Astrocyte of the hippocampus (primary cell): ENCODE measurements at places on chromosomes 12 and 14.

DNA sequence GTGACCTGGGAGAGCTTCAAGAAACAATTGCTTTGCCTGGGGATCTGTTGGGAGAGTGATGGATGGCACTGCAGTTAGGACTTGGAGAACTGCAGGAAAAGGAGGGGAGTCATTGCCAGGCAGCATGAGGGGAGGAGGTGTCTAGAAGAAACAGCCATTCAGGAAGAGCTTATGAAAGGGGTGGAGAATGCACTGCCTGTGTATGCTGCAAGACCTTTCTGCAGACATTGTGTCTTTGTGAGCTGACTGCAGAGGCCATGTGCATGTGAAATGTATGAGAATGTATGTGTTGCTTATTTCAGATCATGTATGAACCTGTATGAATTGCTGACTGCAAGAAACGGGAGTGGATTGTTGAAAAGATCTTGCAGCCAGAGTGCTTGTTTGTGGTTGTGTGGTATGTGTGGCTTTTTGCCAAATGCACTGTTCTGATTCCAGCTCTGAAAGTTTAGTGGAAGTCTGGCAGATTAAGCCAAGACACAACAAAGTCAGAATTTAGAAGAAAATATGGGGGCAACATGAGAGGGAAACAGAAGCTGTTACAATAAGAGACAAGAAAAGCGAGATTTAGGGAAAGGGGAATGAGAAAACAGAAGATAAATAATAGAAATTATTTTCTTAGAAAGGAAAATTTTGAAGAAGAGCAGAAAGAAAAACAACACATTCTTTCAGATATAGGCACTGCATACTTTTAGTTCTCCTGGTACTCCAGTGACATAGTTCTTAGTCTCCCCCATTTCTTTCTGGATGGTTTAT is 9.8 kb upstream of the RIMKLB start:
- DNase-seq, result peak; percentile 93

DNA sequence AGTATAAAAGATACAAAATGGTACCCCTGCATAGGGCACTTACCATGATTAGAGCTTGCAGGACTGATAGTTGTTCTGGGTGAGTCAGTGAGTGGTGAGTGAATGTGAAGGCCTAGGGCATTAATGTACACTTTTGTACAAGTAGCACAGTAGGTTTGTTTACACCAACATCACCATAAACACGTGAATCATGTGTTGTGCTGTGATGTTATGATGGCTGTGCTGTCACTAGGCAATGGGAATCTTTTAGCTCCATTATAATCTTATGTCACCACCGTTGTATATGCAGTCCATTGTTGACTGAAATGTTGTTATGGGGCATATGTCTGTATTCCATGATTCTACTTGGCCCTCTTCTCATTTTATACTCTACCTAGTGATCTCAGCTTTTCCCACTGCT is 11.8 kb downstream of the NUBPL start:
- no peak for DNase-seq

- no peak for DNase-seq
Measured at GRCh38 chr14:96626916-96627315, 124.7 kb downstream of the PAPOLA start.

DNA sequence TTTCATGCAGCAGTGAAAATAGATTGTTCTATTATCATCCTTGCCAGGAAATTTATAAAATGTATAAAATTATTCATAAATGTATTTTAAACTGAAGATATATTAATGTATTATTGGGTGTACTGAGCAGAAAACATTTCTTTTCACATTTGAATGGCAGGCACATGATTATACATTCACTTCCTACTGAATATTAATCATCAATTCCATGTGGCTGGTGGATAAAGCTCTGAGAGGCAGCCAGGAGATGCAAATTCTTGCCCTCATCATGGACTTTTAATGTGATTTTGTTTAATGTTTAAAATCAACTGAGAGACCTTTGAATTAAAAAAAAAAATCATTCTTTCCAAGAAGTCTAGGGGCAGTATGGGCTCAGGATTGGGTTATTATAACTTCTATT is 40.8 kb downstream of the ANO6 start:
- DNase-seq, result no peak

- no peak for DNase-seq
Measured at GRCh38 chr14:35929186-35929585, 103.0 kb downstream of the BRMS1L start.

- no peak for DNase-seq
Measured at GRCh38 chr14:64928239-64929013, 14.1 kb downstream of the GPX2 start.

DNA sequence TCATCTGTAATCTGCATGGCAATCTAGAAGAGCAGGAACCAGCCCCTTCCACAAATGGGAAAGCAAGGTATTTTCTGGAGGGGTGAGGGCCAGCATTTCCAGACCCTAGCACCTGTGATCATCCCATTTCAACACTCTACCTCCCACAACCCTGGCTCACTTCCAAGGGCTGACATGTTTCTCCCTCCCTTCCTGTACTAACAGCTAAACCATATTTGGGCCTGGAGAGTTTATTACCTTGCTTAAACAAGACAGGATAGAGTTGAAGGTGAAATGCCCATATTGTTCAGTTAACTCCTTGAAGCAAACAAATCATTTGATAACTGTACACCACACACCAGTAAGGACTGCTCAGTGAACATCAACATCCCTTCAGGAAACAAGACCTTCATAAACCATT is 158.4 kb downstream of the PPM1H start:
- no peak for DNase-seq

DNA sequence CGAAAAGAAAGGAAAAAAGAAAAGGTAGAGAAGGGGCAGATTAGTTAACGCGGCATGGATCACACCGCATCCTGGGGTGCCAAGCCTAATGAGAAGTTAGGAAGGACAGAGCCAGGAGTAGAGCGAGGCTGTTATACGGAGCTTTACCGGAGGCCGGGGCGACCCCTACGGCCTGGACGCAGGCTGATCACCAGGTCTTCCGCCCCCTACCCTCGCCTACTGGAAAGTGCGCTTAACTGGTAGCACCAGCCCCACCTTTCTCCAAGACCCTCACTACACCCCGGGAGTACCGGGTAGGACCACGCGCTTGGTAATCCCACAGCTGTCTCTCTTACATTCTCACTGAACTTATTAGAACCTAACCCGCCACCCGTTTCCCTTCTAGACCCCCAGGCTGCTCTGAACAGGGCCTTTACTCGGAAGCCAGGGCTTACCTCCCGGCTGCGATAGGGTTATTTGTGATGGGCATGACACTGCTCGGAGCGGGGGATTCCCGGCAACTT is 33.8 kb downstream of the WBP11 start:
- DNase-seq, result peak; percentile 55

- DNase-seq, result no peak
Measured at GRCh38 chr14:101129521-101130167, 226.1 kb upstream of the RTL1 start.

DNA sequence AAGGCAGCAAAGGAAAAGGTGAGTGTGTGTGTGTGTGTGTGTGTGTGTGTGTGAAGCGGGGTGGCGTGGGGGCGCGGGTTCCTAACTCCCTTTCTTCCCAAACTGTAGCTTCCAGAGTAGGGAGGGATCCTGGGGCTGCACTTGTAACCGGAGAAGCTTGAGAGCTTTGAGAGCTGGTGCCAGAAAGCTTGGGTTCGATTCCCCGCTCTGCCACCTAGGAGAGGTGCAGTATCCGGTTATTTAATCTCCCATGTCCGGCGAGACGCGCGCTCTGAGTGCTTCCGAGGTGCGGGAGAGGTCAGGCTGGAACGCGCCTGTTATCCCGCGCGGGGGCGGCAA is 7.2 kb upstream of the RACGAP1 start:
- DNase-seq, result no peak

DNA sequence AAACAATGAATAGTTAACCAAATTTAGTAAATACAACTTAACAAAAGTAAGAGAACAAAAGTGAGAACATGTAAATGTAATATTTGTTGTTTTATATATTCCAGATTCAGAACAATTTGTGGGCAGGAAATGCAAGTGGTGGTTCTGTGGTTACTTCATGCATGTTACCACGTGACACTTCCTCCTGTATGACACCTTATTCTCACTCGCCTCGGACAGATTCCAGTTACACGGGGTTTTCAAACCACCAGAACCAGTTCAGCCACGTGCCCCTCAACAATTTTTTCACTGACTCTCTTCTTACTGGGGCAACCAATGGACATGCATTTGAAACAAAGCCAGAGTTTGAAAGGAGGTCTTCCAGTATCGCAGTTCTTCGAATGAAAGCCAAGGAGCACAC is 21.0 kb downstream of the ALX1 start:
- DNase-seq, result no peak

- DNase-seq, result peak; percentile 85
Measured at GRCh38 chr14:49853572-49854375, 1.2 kb upstream of the NEMF start.

GRCh38 chr12:75820848-75821578 is 210.6 kb downstream of the PHLDA1 start:
- DNase-seq, result peak; percentile 89

DNA sequence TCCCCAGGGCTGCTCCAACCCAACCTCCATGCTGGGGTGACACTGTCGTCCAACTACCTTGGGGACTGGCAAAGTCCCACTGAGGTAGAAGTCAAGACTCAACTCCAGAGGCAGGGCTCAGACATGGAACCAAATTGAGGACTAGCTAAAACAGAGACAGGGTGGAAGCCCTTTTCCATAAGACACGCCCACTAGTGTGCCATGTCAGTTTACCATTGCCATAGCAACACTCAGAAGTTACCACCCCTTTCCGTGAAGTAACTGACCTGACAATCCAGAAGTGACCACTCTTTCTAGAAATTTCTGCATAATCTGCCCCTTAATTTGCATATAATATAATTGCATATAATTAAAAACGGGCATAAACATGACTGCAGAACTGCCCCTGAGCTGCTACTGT is 409.6 kb downstream of the MED13L start:
- no peak for DNase-seq

DNA sequence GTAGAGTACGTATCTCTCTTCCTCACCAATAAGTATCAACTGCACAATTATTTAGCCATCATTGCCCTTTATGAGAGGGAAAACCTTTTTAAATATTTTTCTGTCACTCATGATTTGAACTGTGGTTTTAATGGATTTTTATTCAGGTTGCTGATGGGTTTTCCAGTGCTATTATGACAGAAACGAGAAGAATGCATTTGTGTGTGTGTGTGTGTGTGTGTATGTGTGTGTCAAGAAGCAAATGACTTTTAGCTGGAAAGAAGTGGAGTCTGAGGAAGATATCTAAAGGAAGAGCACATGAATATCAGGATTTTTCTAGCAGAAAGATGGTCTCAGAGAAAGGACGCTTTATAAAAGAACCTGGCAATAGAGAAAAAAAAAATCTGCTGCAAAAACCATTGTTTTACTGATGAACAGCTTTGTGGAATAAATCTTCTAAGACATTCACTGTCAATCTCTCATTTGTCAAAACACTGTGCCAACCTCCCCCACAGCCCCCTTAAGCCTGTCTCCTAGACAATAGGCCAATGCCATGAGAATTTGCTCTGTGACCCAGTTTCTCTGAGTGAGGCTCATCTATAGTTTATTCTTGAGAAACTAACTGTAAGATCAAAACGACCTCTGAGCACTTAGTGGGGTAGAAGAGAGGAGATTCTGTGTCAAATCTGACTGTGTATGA is 417.7 kb downstream of the FLRT2 start:
- DNase-seq, result no peak

- DNase-seq, result no peak
Measured at GRCh38 chr14:67644428-67644827, 24.7 kb downstream of the ARG2 start.

DNA sequence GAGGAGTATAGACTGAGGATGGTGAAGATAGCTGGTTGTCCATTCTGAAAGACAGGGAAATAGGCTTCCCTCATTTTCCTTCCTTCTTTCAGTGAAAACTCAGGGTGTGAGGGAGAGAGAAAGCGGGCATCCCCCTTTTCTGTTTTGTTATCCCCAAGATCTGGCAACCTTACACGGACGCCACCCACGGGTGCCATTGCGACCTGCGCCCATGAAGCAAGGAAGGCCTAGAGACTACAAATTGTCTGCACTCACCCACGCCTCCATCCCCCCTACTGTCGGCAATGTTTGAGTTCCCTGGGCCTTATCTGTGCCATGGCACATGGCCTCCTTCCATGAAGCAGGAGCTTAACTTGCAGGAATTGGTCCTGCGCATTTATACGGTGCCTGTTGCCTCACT is 115.0 kb upstream of the IGF1 start:
- DNase-seq, result no peak

GRCh38 chr12:7485095-7485494 is 18.5 kb downstream of the CD163 start:
- no peak for DNase-seq

GRCh38 chr12:92223481-92223880 is 77.8 kb upstream of the BTG1 start:
- no peak for DNase-seq

DNA sequence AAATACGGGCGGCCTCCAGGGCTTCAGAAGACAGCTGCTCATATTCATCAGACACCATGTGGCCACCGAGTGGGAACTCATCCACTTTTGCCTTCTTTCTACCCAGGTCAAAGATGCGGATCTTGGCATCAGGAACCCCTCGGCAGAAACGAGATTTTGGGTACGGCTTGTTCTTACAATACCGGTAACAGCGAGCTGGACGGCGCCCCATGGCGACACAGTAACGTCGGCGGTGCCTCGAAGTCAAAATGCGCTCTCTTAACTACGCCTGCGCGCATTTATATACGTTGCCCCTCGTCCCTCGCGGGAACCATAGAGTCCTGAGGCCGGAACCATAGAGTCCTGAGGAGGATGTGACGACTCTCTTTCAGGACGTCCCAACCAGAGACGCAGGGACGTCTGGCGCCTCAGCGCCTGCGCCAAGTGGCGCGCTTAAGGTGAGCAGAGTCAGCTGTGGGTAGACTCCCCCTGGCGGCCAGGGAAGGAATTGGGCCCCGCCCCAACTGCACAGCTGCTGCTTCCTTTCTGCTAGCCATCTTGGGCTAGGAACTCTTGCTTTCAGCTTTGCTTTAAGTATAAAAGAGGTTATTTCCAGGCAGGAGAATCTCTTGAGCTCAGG is at the start of gene RPL10L:
TSS of gene RPL10L (minus strand) at position 256 of the 619 bp plus-strand sequence. CDS start at position 211, 45 bp downstream.
- no peak for DNase-seq

GRCh38 chr12:27303139-27304111 is 29.2 kb upstream of the BMAL2 start:
- no peak for DNase-seq

DNA sequence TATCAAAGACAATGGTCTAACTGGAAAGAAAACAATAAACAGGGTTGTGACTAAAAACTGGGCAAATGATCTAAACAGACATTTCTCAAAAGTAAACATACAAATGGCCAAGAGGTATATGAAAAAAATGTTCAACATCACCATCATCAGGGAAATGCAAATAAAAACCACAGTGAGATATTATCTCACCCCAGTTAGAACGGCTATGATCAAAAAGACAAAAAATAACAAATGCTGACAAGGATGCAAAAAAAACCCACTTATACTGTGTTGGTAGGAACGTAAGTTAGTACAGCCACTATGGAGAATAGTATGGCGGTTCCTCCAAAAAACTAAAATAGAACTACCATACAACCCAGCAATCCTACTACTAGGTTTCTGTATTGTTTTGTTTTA is 470.1 kb downstream of the RGS6 start:
- no peak for DNase-seq

GRCh38 chr14:35243956-35244355 is 48.2 kb upstream of the PSMA6 start:
- no peak for DNase-seq
